CMK (cell line): ENCODE measurements at places on chromosomes 3 and 15.

- DNase-seq: no peak
Measured at GRCh38 chr15:68821190-68821840, 620 bp upstream of the ANP32A start.

- no peak for DNase-seq
Measured at GRCh38 chr3:70386043-70386442, 73.6 kb upstream of the MDFIC2 start.

- no peak for DNase-seq
Measured at GRCh38 chr3:10154335-10155122, 10.2 kb upstream of the IRAK2 start.

- no peak for DNase-seq
Measured at GRCh38 chr3:14730703-14731382, 55.9 kb downstream of the C3orf20 start.

DNA sequence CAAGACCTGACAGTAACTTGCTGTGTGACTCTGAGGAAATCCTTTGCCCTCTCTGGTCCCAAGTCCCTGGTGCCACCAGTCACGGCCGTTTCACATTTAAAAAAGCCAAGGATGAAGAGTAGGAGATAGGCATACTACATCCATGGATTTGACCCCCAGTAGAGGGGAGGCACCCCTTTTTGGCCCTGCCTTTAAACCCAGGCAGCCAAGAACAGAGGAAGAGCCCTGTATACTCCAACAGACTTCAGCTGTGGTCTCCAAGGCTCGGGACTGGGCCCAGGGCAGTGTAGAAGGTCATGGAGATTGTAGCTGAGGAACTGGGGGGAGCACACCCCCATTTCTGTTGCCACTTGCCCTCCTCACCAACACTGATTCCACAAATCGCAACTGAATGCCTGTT, 3.7 kb downstream of the CAV3 start:
- no peak for DNase-seq

DNA sequence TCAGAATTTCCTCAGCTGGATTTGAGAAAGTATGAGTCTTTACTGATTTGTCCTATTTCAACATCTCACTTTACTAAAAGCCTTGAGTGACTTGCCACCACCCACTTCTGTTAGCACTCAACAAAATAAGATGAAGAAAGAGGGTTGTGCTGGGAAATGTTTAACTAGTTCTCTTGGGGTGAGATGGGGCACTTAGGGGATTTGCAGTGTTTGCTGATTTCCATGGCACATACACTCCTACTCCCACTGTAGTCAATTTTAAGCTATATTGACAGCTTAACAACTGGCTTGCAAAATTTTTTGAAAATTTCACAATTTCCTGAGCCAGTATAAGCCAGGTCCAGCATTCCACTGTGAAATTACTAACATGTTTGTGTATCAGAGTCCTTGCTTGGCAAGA, 463.1 kb upstream of the ARHGEF26 start:
- no peak for DNase-seq

GRCh38 chr3:35965908-35966307, 326.6 kb downstream of the ARPP21 start:
- DNase-seq: peak; percentile 15

GRCh38 chr3:27927882-27928281, 205.8 kb upstream of the EOMES start:
- no peak for DNase-seq

- DNase-seq: peak; percentile 43
Measured at GRCh38 chr3:129224984-129225393, 24.4 kb upstream of the COPG1 start.

DNA sequence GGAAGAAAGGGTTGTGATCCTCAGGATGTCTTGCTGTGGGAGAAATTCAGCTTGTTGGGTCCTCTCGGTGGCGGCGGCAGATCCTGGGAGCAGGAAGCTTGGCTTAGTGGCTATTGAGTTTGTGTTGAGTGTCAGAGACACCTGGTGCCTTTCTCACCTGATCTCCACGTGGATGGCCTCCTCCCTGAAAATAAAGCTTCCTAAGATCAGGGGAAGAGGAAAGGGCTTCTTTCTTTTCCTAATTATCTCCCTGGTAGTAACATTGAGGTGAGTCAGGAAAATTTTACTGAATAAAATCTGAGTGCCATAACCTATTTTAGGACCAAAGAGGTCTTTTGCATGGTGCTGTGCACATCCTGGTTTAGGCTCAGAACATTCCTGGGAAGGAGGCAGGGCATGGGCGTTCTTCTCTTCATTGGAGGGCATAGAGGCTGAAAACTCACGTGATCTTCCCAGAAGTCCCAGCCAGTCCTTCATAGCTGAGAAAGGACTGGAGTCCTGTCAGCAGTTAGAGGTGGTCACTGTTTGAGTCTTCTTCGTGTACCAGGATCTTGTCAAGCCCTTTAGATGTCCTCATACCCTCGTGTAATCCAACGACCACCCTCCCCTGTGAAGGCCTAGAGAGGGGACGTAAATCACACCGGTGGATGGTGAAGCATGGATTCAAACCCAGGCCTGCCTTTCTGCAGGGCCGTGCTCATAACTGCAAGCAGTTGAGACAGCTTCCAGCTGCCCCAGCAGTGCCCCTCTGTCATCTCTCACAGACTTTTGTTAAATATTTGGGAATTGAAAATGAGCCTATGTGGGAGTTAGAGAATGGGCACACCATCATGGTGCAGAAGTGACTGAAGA, 1.1 kb downstream of the CMTM8 start:
- DNase-seq: no peak

DNA sequence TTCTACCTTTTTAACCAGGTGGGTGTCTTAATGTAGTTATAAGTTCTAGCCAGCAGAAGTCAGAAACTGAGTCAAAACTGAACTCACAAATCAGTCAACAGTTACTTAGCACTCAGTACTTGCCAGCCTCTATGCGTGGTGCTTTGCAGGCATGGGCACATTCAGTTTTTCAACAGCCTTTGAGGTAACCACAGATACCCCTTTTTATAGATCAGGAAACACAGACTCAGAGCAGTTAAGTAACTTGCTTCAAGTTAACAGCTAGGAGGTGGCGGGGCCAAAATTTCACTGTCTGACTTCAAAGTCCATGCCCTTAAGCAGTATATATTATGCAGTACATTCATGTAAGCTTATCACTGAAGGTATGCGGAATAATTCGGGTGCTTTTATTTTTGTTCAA, 139.4 kb downstream of the FHIT start:
- no peak for DNase-seq

- no peak for DNase-seq
Measured at GRCh38 chr3:43214616-43215015, 71.7 kb upstream of the SNRK start.

DNA sequence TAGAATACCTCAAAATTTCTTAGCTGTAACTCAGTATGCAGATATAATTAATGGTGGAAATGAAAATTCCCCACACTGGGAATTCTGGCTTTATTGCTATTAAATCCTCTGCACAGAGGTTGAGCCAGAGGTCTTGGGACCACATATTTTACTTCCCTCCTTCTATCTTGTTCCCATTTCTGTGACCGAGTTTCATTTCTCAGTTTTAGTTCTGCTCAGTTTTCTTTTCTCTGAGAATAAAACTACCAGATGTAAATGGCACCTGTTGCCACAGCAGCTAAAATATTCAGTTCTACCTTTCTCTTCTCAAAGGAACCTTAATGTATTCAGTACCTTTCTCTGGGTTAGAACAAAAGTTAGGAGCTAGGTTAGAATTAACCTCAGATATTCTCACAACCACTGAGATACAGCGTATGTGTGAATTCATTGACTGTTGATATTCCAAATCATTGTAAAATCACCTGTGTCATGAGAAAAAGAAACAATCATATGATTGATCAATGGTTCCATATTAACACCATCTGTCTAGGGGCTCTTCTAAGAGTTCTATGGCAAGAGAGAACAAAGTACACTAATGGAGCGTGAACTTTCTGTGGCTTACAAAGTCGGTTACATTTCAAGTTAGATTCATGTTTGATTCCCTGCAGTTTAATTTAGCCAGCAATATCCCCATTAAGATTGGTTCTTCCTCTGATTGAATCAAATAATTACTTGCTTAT, 374.1 kb downstream of the EFHB start:
- DNase-seq: no peak

GRCh38 chr15:59243622-59244021, 37.0 kb downstream of the LDHAL6B start:
- no peak for DNase-seq

- no peak for DNase-seq
Measured at GRCh38 chr3:64945171-64945729, 257.4 kb upstream of the ADAMTS9 start.

GRCh38 chr3:122391681-122392446, 7.9 kb downstream of the FAM162A start:
- DNase-seq: no peak

DNA sequence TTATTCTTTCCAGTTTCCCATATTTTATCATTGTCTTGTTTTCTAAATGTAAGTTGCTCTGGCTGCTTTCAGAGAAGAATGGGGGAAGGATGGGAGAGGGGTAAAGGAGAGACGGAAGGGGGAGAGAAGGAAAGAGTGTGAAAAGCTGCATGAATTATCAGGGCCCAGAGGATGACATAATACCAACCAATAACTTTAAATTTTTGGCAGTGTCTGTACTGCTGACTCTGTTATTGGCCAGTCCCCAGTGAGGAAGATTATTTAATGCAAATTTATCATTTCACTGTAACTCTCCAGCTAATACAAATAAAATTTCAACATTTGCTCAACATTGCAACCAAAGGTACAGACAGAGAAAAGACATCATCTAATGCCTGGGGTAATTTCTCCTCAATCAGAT, 551.7 kb upstream of the CFAP20DC start:
- no peak for DNase-seq

DNA sequence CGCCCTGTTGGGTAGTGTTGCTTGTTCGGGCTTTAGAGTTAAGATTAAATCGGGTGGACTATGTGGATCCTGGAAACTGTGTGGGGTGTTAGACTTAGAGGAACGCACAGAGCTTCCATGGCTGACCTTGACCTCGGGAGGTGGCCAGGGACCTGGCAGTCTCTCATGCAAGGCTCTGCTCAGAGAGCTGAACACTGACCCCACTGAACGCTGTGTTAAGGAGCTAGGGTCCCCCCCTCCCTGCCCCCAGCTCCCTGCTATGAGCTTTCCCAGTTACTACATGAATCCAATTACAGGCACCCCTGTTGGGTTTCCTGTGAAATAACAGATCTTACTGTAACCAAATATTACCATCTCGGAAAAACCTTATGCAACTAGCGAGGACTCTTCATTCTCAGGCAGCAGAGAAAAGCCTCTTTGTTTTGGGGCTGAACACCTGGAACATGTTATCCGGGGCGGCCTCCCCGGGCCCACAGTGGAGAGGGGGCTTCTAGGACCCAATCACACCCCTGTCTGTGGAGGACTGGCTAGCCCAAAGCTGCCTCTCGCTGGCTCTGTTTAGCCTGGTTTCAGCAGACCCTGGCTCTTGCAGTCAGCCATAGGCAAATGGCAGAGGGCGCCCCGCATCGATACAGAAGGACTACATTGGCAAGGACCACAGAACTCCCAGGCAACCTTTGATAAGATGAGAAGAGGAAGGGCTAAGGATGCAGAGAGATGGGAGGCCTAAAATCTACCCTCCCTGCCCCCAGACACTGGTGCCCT, 25.8 kb upstream of the ALDH1A3 start:
- no peak for DNase-seq

- DNase-seq: no peak
Measured at GRCh38 chr15:61654918-61655317, 405.3 kb downstream of the VPS13C start.

DNA sequence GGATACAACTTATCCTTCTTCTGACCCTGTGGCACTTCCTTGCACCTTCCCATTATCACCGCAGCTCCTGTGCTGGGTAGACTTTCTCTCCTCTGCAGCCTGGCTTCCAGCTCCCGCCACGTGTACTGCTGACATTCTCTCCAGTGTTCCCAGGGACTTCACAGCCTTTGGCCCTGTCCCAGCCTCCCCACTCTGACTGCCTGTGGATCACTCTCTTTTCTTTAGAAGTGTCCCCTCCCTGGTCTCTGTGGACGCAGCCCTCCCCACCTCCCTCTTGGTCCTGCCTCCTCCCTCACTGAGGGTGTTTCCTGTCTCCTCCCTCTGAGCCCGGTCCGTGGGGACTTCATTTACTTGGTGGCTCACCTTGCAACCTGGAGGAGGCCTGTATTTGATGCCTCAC, 17.4 kb downstream of the PDIA5 start:
- DNase-seq: no peak

- DNase-seq: peak; percentile 37
Measured at GRCh38 chr15:45705510-45706473, 71.0 kb downstream of the SQOR start.

DNA sequence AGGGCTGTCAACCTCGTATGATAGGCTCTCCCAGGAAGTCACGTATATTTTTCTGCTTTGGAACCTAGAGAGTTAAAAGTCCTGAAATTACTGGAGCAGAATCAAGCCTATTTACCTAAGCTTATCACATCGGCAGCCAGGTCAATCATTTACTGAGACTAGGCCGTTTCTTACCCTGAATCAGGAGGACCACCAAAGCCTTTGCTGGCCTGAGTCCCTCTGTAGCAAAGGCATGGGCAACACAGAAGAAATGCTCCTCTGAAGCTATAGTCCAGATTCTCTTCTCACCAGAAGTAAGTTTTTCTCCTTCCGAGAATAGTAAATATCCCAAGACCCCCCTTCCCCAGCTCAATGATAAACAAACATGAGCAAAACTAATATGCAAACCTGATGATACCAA, 125.9 kb upstream of the PHLDB2 start:
- no peak for DNase-seq

GRCh38 chr15:62059108-62059815, 985 bp downstream of the VPS13C start:
- DNase-seq: no peak

DNA sequence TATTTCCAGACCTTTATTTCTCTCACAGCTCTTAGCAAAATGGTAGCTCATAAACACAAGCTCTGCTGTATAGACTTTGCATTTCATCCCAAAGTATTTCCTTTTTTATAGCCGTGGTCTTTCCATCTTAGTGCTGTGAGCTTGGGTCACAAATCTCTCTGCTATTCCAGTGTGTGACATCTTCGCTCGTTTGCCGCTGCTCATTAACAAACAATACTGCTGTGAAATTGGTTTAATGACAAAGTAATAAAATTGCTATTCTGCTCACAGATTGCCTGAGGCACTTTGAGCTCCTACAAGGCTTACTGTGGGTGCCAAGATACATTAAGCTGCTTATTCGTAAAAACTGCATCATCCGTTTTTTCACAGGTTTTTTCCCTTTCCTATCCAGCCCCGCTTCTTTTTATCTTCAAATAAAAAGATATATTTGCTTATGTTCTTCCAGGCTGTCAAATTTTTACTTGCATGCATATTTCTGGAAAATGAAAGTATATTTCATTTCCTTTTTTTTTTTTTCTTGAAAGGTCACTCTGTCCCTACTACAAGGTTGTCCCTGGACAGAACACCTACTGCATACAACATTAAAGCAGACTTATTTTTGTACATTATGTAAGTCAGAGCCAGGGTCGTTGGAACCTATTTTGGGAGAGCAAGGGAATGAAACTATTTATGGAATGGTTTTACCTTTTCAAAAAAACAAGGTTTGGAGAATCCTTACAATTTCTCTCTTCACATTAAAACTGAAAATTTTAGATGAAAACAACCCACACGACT, 174.5 kb downstream of the MEIS2 start:
- DNase-seq: no peak

- DNase-seq: no peak
Measured at GRCh38 chr3:193875601-193876321, 260.2 kb upstream of the HES1 start.

- no peak for DNase-seq
Measured at GRCh38 chr3:148990236-148990635, 1.1 kb upstream of the GYG1 start.

- DNase-seq: no peak
Measured at GRCh38 chr3:104126463-104126862, 1240.2 kb upstream of the ALCAM start.
